Stimulated activated CD8-positive, alpha-beta memory T cell treated with anti-CD3 and anti-CD28 coated beads, Interleukin-4, amount 100 ng/mL, for 1 hour (primary cell): ENCODE measurements at places on chromosomes 7 and 10.

GRCh38 chr7:256461-256940, 33.5 kb upstream of the FOXL3 start:
- DNase-seq = no peak

DNA sequence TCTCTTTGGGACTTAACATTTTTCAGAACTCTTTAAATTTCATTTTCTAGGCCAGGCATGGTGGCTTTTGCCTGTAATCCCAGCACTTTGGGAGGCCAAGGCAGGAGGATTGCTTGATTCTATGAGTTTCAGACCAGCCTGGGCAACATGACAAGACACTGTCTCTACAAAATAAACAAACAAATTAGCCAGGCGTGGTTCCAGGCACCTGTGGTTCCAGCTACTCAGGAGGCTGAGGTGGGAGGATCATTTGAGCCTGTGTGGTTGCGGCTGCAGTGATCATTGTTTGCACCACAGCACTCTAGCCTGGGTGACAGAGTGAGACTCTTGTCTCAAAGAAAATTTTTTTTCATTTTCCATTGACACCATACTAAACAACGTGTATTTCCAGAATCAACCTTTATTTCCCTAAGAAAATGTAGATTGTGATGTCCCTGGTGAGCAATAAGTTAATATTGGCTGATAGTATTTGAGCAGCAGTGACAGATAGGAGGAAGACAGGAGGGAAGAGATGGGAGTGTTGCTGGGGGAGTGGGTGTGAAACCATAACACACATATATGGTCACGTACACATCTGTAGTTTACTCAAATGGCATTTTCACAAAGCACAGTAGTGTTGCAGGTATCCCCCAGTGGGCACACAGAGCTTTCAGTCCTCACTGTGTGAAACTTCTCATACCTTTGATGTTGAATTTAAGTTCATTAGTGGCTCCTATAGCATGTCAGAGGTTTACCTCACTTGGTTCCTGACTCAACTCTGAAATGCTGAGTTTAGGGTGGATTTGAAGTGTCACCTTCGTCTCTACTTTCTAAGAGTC, 205.6 kb downstream of the AUTS2 start:
- DNase-seq = no peak

- DNase-seq = no peak
Measured at GRCh38 chr10:126504761-126505112, 116.5 kb upstream of the ADAM12 start.

DNA sequence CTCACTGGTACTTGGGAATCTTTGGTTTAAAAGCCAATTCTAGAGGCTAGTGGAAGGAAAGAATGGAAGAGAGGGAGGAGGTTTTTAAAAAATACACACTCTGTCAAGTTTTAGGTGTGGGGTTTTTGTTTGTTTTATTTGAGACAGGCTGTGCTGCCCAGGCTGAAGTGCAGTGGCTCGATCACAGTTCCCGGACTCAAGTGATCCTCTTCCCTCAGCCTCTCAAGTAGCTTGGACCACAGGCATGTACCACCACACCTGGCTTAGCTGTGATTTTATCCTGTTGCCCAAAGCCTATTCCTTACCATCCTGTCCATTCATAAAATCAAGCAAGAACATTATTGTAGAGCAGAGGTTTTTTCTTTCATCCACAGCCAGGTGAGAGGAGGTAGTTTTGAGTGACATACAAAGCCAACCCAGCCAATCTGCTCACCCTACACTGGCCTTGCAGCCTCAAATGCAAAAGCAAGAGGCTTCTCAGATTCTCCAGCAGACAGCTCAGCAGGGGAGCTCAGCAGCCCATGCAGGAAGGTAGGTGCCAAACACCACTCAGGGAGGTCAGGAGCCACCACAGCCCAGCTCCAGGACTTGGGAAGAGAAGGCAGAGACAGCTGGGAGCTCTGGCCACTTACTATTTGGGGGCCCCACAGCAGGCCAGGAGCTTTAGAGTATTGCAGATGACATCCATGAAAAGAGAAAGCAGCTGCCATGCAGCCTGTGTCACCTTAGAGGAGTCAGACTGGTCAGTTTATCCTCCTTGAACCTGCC, 65.8 kb downstream of the TMEM209 start:
- no peak for DNase-seq

DNA sequence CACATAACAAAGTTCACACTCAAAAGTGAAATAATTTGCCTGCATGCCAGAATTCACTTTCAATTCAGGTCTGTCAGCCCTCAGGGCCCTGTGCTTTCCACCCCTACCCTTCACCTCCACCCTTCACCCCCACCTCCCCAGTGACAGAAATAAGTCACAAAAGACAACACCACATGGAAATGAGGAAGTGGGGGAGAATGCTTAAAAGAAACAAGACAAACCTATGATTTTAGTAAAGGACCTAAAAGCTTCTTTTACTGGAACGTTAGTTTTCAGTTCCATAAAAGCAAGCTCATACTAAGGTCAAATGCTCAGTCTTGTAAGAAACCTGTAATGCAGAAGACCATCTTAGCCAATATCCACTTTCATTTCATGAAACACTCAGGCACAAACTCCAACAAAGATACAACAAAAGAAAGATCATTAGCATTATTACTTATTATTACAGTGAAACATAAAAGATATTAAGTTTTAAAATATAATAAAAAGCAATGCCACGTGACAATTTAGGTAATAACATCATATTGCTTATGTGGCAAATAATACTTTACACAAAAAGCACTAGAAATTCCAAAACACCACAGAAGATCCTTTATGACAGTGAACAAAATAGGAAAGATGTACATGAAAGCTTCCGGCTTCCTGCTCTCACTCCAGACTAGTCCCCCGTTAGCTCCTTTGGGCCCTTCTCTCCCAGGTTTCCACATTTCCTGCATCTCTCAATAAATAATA, 112.1 kb downstream of the LMBR1 start:
- DNase-seq = no peak

GRCh38 chr7:3591944-3592343, 290.9 kb downstream of the SDK1 start:
- no peak for DNase-seq

GRCh38 chr10:113704637-113705343, 25.1 kb downstream of the CASP7 start:
- no peak for DNase-seq

- DNase-seq = no peak
Measured at GRCh38 chr7:92313055-92313454, 67.3 kb downstream of the ANKIB1 start.
